Fibroblast of skin of right quadriceps (primary cell): ENCODE measurements at places on chromosomes 12 and 14.

DNA sequence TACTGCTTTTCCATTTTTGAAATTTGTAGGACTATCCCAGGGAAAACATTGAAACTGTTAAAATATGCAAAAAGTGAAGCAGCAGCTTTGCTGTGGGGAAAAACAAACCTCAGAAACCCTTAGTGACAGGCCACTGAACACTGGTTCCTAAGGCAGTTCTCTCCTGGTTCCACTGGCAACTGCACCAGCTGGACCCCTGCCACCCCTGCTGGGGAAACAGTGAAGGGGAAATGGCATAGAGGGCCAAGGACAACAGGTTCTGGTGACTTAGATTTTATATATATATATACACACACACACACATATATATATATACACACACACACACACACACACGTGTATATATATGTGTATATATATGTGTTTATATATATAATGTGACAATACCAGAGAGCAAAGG lies 16.2 kb upstream of the KRT7 start:
- DNase-seq = no peak

DNA sequence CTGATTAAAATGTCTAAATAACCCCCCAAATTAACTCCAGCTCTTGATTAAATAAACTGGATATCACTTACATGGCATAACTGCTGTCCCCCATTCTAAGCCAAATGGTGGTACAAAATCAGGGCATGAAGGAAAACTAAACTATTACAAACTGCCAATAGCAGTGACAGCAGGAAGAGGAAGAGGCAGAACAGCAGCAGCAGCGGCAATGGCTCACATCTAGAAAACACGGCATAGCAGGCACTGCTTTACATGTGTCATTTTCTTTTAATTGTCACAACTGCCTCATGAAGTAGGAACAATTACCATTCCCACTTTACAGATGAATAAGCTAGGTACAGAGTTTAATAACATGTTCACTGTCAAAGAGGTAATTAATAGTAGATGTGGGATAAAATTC lies 92.0 kb downstream of the EPS8 start:
- DNase-seq = no peak

DNA sequence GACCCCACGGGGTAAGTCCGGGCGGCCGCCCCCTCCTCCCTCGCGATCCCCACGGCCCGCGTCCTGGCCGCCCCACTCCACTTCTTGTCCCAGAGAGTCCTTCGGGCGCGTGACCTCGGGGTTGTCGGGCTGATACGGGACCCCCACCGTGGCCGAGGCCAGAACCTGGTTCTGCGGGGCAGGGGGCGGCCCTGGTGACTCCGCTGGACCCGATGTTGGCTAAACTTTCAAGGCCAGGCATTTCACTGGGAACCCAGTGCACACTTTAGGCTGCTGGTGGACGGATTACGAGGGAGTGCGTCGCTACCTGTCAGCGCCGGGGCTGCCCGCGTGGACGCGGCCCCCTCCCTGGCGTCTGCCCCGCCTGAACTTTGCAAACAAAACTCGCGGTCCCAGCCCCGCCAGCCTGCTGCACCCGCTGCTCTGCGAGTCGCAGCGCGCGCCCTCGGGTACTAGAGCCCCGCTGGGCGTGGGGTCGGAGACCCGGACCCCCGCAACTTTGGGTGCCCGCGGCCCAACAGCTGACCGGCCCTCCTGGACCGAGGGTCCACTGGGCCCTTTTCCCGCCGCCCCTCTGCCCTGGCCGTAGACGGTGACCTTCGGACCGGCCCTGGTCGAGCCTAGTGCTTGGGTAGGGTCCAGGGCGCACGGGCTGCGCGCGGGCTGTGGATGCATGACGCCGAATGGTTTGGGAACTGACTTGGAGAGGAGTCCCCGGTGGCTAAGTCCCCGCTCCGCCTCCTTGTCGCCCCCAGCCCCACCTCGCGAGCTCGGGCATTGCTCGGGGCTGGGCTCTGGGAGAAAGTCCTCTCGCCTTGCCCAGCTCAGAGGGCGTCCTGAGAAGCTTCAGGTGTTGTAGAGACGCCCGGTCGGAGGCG lies 624 bp downstream of the RIN3 start:
- DNase-seq = no peak

DNA sequence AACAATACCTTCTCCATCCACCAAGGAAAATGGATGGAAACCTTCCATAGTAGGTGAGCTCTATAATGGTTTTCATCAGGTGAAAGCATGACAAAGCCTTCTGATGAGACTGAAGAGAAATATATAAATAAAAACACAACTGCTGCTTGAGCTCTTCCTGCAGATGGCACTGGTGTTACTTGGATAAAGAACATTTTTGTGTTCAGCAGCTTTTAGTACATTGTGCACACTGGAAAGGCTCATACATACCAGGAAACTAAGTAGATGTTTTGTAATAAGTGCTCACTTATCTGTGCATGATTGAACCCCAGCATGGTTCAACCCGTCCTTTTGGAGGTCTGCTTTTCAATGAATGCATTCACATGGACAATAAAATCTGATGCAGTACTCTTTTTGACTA lies 357.3 kb upstream of the MIS18BP1 start:
- DNase-seq = peak; percentile 3
